A172 (cell line): ENCODE measurements at places on chromosomes 2 and 18.

GRCh38 chr2:127140538-127140937 is 33.6 kb upstream of the BIN1 start:
- DNase-seq = no peak

DNA sequence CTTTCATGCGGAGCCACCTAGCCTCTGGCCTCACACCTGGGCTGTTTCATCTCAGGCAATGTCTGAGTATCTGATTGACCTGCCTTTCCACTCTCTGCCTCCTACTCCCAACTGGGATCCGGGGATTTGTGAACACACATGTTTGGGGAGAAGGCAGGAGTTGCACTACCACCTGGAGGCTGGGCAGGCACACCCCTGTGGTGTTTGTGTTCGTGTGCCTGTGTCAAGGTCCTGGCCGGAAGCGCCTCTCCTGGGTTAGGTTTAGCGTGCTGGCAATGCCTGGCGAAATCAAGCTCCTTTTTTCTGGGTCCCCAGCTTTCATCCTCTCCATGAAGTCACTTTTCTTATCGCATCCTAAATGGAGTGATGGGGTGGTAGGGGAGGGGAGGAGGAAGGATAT is 63.9 kb downstream of the GATA6 start:
- no peak for DNase-seq

GRCh38 chr2:220044383-220044782 is 417.0 kb downstream of the SLC4A3 start:
- DNase-seq = no peak

DNA sequence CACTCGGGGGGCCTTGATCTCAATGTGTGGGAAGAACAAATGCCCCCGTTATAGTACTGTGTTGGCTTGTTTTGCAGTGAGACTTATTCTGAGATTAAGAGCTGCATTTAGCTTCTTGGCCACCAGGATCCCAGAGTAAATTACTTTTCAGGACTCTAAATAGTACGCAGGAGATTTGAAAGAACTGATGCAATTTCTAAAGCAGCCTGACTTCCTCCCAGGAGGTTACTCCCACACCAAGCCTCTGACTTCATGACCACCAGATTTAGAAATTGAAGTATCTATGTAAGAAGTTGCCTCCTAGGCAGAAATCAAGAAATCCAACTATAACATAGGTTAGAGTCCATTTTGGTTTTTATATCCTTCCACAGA is 67.0 kb downstream of the FEZ2 start:
- no peak for DNase-seq
